ENCODE measurements at places on chromosomes 11 and 22. TPM values are rescaled to one million over a fixed set of nuclear protein-coding genes. Genes with fewer than 3 reads are reported as not detected.

GRCh38 chr11:119935349-119935925 is 202.5 kb downstream of the TRIM29 start:
- DNase-seq, result no peak

DNA sequence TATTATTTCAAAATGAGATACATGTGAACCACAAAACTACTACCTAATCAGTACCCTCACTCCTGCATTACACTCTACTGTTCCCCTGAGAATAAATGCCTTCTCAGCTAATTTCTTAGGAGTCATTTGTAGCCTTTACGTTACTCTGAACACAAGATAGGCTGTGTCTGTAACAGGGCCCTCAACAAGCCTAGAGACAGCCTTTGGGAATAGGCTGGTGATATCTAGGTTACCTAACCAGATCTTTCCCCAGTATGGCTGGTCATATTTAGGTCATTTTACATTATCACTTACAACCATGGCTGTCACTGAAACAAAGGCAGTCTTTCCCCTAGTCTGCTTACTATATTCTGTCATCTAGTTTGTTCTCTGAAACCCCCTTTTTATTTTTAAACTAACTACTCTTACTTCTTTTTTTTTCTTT is 14.2 kb downstream of the ATM start:
- DNase-seq, result no peak

DNA sequence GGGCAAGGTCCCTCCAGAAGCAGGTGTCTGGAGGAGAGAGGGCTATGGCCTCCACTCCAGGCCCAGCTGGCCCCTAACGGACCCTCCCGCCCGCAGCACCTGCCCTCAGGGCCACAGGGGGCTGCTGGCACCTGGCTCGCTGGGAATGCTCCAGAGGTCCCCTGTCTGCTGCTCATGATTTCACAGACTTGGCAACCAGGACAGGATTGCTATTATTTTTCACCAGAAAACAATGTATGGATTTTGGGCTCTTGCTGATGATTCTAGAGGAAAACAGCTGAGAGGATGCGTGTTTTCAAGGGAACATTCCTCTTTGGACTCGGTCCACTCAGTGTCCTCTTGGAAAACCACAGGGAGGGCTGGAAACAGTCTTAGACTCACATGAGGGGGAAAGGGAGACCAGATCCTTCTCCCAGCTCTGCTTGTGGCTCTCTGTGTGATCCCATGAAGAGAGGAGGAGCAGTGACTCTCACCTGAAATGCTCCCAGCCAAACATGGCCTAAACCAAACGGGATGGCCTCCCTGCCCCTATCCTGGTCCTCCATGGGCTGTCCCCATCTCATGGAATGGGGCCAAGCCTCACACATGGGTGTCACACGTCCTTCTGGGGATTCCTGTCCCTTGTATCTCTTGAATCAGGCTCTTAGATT is 15.8 kb downstream of the MYEOV start:
- no peak for DNase-seq

DNA sequence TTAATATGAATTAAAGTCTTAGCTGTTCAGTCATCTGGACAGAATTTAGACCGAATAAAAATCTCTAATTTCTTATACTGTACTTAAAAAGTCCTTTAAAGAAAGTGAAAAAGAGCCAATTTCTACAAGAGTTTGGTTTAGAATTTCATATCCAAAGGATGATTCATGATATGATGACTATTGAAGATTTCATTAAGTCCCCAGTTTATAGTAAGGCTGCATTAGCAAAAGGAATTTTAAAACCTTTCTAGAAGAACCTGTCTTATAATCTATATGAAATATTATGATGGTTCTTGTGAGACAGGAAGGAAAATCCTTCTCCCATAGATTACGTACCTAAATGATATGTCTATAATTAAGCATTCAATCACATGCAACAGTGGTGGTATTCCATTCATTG is 34.8 kb downstream of the TSG101 start:
- no peak for DNase-seq

DNA sequence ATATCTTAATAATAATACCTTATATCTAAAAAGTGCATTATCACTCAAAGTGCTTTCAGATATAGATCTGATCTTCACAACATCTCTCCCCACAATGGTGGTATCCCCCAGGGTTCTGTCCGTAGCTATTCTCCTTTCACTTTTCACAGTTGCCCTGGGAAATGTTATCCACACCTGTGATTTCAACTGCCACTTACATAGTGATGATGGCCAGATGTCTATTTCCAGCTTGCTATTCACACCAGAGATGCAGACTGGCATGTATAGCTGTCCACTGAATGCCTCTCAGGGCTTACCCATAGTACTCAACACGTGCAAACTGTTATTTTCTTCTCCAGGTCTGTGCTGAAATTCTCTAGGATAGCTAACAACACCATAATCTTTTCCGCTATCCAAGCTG is 724.7 kb downstream of the DLG2 start:
- no peak for DNase-seq

DNA sequence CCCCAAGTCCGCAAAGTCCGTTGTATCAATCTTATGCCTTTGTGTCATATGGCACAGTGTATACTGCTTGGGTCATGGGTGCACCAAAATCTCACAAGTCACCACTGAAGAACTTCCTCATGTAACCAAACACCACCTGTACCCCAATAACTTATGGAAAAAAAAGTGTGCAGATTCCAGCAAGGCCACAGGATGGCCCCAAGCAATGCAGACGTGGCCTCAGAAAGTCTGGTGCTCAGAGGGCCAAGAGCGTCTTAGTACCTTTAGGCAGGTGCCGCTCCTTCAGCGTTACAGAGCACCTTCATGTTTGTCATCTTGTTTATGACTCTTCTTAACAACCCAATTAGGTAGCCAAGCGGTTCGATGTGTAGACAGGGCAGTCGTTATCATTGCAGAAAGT is 65.3 kb downstream of the PRDM11 start:
- no peak for DNase-seq

DNA sequence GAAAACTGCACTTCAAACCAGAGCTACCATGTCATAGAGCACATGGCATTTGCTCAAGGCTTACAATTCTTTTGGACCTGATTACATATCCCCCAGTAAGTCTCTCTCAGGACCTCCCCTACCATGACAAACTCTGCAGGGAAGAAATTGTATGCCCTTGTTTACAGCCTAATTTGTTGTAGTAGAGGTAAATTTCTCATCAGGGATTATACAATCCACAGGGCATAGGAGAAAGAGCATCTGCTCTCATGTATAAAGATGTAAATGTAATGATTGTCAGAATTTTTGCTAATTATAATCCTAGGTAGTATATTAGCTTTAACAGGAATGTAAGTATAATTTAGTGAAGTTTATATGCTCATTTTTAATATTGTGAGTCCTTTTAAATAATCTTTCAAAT is at the start of gene OR8B3:
Gene OR8B3 (minus strand): TSS at position 101 of the 400 bp plus-strand sequence. CDS start 1,673 bp downstream, outside the sequence.
- DNase-seq, result no peak

DNA sequence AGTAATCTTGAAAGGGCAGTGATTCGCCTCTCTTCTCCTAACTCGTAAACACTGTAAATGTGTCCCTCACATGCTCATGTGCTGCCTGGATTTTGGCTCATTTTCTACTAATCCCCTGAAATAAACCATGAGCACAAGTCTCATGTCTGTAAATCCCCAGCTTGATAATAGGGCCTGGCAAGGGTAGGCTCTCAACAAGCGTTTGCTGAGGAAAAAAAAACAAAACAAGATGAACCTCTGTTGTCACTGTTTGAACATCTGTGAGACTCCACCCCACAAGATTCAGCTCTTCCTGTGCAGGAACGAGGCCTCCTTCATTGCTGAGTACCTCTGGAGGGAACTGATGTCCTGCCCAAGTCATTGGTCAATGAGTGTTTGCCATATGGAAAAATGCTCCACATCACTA is 4.5 kb upstream of the CYB5R2 start:
- DNase-seq, result no peak

DNA sequence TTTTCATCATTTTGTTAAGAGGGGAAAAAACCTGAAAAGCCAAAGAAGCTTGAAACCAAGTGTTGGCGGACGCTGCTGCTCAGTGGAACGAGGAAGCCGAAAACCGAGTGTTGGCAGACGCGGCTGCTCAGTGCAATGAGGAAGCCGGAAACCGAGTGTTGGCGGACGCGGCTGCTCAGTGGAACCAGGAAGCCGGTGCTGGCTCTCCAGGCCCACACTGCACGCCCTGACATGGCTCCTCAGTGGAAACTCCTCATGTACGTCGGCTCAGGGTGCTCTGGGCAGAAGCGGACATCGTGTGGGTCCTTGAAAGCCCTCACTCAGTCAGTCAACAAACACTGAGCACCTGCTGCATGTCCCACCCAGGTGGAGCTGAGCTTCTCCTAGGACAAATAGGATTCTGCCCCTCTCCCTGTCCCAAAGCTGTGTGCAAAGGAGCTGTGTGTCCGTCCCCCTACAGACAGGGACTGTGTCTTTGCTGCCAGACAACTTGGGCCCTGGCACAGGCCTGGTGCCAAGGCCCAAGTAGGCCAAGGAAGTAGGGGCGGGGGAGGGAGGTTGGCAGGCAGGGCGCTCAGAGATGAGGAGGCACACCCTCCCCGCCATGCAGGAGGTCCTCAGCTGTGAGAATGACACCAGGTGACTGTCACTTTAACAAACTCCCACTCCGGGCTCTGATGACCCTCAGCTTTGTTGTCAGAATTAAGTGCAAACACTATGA is 37.3 kb downstream of the PHF21B start:
- DNase-seq, result no peak

DNA sequence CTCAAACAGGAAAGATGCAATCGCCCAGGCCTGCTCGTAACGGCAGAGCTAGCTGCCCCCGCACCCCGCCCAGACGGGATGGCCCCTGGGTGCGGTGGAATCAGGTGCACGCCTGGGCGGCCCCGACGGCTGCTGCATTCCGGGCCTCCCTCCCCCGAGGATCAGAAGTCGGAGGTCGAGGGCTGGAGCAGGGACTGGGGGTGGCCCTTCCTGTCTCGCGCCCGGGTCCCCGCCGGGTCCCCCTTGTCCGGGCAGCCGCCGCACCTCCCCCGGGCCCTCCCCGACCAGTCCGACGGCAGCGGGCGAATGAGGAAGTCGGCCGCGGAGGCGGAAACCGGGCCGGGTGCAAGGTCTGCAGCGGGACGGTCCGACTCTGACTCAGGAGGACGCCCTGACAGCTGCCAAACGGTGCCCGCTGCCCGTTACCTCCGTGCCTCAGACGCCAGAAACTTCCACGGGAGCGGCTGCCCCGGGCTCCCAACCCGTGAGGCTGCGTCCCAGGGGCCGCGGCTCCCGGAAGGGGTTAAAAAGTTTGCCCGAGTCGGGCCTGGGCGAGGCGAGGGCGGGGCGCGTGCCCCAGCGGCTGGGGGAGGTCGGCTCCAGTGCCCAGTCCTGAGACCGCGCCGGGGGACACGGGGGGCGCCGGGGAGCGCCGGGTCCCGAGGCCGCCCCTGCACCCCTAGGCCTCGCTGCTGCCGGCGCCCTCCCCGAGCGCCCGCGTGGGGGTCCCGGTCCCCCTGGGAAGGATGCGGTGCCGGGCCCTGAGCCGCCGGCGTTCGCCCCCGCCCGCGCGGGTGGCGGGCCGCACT is 663 bp downstream of the MYH9 start:
- no peak for DNase-seq

DNA sequence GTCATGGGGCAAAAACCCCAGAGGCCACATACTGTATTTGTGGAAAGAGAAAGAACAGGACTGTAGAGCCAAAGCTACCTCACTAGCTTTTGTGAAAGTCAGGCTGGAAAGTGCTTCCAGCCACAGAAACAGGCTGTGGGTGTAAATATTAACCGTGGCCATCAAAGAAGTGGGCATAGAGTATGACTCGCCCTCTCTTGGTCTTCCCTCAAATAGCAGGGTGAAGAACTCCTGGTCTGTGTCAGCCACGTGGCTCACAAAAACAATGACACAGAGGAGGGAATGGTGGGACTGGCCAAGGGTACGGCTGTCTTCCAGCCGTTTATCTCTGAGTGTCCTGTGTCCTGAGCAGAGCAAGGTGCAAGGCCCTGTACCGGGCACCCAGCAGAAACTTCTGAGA is 37.6 kb upstream of the UBASH3B start:
- DNase-seq, result no peak

DNA sequence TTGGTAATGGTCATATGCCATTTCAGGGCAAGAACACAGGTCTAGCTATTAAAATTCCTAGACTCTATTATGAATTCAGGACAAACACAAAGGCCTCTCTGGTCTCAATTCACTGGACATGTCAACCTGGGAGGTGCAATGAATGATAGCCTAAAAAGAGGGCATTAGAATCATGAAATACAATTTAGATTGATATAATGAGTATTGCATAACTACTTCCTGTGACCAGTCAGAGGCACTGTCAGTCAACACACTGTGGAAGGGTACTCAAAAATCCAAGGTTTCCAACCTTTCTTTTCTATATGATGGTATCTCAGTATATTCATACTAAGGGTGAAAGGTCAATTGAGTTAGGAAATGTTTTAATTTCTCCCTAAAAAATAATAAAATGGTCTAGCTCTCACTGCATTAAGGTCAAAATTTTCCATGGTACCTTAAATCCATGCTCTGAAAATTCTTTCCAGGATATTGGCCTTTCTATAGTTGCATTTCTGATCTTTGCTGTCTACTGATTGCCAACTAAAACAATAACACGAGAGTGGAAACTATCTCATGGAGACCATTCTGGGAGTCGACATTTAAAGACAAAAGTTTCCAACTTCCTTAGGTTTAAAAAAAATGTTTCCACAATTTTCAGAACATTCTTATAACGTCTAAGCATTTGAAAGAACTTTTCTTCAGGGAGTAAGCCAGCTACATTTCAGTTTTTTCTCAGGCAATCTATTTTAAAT is 81.7 kb upstream of the APOA1 start:
- DNase-seq, result no peak

- DNase-seq, result no peak
Measured at GRCh38 chr11:8744423-8744822, 61.8 kb downstream of the RPL27A start.

DNA sequence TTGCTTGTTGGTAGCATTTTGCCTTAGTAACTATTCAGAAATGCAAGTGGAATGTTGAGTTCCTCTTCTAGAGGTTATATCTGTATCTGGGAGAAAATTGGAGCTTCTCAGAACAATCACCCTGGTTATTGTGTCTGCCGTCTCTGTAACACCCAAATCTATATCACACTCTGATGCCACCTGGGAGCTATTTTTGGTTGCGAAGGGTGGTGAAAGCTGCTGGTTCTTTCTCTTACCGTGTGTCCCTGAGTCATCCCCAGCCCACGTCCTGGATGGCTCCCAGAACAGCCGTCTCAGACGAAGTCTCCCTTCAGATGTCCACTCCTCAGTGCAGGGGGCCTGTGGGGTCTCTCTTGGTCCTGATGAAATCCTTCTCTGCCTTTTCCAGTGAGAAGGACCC is 83.5 kb downstream of the C22orf31 start:
- DNase-seq, result no peak

- no peak for DNase-seq
Measured at GRCh38 chr11:59193587-59194130, 19.1 kb downstream of the MPEG1 start.

The F2 gene
- total RNA-seq, result 0.17 TPM

The TMEM191B gene
- not detected for total RNA-seq

The C11orf98 gene
- 125 TPM for total RNA-seq

The TMA7B gene
- total RNA-seq, result not detected

The DAGLA gene
- 4.5 TPM for total RNA-seq

The SCGB2A2 gene
- total RNA-seq, result not detected

The HBG1 gene
- total RNA-seq, result not detected

The PHOX2A gene
- total RNA-seq, result not detected
